Inflammatory macrophage treated with lipopolysaccharide for 1 hour (primary cell): ENCODE measurements at places on chromosomes 5 and 9.

DNA sequence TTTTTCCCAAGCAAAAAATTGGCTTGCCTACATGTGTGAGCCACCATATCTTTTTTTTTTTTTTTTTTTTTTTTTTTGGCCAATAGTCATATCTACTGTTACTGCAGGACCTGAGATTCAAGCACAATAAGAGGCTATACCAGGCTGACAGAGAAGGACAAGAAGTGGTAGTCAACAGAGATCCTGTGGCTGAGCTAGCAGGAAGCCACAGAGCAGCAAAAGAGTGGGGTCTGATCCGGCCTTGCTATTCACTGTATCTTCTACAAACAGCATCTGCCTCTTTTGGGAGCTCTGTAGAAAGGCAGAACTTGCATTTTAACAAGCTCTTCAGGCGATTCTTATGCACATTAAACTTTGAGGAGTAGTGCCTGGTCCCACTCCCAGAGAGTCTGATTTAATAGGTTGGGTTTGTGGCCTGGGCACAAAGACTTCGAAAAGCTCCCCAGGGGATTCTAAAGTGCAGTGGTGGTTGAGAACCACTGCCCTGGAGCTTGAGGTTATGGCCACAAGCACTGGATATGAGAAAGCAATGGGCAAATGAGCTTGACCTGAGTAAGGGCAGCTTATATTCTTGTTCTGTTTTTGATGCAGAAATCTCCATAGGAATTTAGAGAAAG lies 162.8 kb downstream of the PIK3R1 start:
- no peak for DNase-seq

DNA sequence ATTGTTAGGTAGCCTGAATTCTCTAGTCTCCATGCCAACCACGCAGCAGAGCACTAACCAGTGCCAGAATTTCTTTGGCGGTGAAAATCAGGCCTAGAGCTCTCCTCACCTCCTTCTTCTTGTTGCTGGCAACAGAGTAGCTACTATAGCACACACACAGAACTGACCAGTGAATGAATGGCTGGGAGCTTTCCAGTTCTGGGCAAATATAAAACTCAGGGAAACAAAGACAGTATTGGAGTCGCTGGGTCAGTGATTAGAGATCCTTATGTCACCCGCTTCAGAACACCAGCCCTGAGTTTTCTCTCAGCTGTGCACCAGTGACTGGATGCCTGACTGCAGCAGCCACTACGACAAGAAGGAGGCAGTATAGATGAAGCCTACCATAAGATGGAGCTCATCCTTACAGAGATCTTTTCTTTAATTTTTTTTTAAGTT lies 26.9 kb upstream of the FEM1C start:
- DNase-seq: no peak

GRCh38 chr9:99787556-99787955 lies 34.1 kb upstream of the NR4A3 start:
- peak; percentile 74 for DNase-seq

- DNase-seq: peak; percentile 6
These were observed 379.3 kb downstream of the CDH12 start for GRCh38 chr5:22473886-22474285.

- DNase-seq: no peak
These were observed 112.8 kb upstream of the SAP30L start for GRCh38 chr5:154333016-154333415.

DNA sequence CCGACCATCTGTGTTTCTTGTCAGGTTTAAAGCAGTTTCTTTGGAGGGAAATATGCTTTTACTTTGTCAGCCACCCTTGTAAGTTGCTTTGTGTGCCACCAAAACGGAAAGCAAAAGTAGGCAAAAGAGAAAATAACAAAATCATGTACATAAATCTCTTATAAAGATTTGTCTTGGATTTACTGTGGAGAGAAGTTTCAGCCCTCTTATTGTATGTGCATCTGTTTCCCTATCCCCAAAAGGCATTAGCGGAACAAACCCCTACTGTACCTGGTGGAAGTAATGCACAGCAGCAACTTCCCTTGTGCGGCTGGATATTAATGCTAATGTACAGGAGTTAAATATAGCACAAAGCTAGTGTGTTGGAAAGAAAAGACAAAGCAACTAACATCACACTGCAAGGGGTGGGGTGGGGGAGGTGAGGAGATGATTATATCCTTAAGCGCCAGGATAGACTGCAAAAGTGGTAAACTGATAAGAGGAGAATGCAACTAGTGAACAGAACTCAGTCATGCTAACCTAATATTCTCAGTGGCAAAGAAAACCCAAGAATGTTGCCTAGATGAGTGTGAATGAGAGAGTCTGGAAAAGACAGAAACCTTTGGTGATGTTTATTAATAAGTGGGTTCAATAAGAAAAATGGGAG lies 396.5 kb upstream of the MEF2C start:
- DNase-seq: no peak

GRCh38 chr5:108437425-108437824 lies 55.5 kb upstream of the FBXL17 start:
- no peak for DNase-seq

DNA sequence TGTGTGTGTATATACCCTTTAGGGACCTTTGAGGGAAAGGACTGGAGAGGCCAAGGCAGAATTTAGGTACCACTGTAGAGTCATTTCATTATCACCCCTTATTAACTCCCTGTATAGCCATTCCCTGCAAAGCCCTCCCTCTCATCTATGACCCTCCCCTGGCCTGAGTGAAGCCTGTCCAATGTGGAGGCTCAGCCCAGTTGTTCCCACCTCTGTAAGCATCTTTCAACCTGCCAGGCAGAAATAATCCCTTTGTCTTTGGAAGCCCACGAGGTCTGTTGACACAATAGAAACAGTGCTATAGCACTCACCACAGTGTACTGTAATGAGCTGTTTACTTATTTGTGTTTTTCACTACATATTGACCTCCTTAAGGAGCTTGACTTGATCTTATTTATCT lies 88.5 kb upstream of the SEMA6A start:
- no peak for DNase-seq

GRCh38 chr5:13809921-13810320 lies 134.6 kb downstream of the DNAH5 start:
- no peak for DNase-seq

DNA sequence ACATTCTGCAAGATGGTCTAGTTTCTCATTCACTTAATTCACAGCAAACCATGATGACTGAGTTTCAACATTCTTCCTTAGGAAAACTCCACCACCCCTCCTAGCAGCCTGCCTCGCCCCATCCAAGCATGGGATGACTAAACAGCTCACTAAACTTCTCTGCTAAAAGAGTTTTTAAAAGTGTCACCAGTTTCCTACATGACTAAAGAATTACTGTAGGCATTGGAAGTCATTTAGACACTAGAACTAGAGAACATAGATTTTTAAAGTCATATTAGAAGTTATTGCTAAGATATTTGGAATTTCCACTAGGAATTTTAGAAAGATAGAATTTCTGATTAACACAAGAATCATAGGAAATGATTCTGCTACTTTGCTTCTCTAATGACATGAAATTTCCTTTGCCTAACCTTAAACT lies 5.5 kb upstream of the ESM1 start:
- no peak for DNase-seq

DNA sequence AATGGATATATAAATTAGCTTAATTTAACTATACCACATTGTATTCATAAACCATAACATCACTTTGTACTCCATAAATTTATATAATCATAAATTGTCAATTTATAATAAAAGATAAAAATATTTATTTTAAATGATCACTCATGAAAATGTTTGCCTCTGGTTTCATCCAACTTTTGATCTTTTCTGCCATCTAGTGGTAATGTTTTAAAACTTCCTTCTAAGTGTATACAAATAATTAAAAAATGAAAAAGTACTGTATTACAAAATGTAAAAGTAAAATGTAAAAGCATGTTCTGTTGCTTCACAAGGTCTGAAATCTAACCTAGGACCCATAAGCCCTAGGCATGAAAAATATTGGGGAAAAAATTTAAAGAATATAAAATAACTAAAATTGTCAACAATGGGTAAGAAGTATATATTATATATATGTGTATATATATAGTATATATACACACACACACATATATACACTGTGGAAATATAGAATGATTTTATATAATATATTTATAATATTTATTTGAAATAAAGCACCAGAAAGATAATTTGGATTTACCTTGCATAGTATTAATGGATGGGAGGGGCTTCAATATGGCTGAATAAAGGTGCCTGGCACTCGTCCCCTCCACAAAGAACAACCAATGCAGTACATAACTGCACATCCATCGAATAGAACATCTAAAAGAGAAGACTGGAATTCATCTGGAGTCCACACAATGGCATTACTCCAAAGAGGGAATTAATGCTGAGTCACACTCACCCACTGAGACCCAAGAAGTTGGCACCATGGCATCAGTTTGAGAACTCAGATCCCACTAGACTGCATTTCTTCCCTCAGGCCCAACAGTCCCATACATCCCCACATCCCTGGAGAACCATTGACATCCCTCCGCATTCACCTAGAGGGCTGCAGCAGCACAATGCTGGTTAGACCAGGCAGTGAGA lies 32.5 kb downstream of the ANXA1 start:
- peak; percentile 71 for DNase-seq

DNA sequence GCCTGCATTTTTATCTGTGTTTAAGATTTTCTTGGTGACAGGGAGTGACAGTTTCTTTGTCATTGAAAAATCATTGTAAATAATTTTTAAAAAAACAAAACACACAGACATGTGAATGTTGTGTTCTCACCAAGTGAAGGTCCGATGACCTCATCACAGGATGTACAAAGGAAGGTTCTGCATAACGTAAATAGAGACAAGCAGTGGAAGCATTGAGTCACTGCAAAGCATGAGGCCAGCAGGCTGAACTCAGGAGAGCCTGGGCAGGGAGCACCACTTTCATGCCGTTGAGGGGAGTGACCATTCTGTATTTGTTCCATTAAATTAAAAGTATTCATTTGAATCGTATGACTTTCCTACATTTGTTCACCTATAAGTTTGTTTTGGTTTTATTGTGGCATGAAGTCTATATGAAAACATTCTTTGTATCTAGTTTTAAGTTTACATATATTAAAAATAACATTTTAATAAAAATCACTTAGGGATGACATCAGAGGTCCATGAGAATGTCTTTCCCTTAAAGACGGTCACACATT lies 70.4 kb upstream of the TLE1 start:
- no peak for DNase-seq

DNA sequence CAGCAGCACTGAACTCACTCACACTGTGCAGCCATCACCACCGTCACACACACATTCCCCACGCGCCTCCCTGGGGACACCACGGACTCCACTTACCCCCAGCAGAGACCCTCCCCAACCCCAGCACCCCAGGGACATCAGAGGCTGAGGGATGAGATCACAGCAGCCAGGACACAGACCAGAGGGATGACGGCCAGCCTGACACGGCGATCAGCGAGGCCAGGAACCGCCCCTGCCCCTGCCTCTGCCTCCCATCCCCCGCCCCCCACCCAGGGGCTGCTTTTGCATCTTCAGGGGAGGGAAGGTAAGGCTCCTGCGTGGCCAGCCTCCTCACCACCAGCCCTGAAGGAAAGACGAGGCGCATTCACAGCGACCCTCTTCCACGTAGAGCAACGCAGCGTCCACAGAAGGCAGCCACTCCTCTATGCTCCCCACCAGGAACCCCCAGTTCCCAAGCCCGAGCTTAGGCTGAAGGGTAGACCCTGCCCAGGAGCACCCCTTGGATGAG lies 104.5 kb downstream of the VAV2 start:
- DNase-seq: no peak

GRCh38 chr5:179918742-179919486 lies 11.2 kb upstream of the TBC1D9B start:
- no peak for DNase-seq

- no peak for DNase-seq
These were observed 98.7 kb downstream of the EPB41L4A start for GRCh38 chr5:112320408-112320807.

DNA sequence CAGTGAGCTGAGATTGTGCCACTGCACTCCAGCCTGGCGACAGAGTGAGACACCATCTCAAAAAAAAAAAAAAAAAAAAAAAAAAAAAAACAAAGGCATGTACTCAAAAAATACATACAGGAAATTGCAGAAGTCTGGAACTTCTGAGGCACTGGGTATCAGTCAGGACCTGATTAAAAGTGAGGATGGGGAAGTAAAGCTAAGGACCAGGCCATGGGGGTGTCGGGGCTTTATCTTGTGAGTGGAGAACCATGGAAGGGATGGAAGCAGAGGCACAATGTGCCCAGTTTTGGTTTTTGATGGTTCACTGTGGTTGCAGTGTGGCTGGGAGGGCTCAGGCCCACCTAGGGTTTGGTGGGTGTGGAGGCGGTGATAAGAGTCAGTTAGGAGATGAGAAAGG lies 212.7 kb upstream of the PIK3R1 start:
- peak; percentile 78 for DNase-seq

DNA sequence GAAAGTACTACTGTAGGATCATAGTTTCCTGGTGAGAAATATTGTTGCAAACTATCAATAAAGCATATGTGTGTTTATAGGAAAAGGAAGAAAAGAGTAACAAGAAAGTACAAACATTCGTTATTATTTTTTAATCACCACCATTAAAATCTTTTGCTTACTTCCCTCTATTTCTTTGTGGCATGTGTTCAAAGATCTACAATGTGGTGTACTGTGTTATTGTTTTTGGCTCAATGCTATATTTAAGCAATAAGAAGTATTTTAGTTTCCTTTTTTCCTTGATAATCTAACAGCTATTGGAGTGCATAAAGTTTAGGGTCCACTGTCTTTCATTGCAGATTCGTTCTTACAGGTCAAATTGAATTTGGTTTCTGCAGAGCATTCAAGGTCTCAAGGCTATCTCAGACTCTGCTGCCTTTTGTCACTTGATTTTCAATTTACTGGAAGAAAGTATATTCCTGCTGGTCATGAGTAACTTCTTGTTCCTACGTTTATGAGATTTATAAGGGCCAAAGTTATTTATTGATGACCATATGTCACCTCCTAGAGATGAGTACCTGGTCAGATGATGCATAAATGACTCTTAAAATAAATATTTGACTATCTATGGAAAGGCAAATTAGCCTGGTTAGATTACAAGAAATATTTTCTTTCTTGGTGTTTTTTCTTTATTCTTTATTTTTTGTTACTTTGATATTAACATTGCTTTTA lies 323.0 kb downstream of the TMEM167A start:
- no peak for DNase-seq

DNA sequence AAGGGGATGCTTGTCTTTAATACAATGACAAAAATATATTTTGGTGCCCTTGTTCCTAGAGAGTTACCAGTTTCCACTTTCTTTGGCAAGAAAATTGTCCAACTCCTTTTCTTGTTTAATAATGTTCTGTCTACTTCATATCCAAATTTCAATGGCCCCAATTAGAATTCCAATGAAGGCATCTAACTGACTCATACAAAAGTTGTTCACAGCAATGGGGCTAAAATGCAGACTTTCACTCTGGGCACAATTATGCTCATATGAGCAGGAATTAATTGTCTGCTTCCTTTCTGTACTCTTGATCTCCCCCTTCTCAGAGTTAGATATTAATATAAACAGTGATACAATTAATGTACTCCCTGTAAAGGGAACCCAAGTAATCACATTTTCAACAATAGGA lies 42.1 kb upstream of the ZNF622 start:
- no peak for DNase-seq
